G401 (cell line): ENCODE measurements at places on chromosomes 2 and 18. TPM values are rescaled to one million over a fixed set of nuclear protein-coding genes. Genes with fewer than 3 reads are reported as not detected.

FSIP2 gene
- not detected in 2 replicates for total RNA-seq

LYPD1 gene
- not detected in 2 replicates for total RNA-seq

MYO3B gene
- 7.8 and 11.9 TPM in 2 replicates for total RNA-seq

PPP3R1 gene
- total RNA-seq: 36.6 and 41.7 TPM in 2 replicates

CYRIA gene
- not detected in 2 replicates for total RNA-seq

EPB41L3 gene
- total RNA-seq: 0.07 TPM in 1 of 2 replicates, not detected in the other

AKAIN1 gene
- total RNA-seq: not detected in 2 replicates

TOGARAM2 gene
- total RNA-seq: 2.7 and 3.2 TPM in 2 replicates

SGPP2 gene
- not detected in 2 replicates for total RNA-seq

CFC1 gene
- total RNA-seq: not detected in 2 replicates

ALPG gene
- total RNA-seq: 203 and 218 TPM in 2 replicates

FHOD3 gene
- 0.03 TPM in 1 of 2 replicates, not detected in the other for total RNA-seq

TFCP2L1 gene
- total RNA-seq: 0.03 TPM in 1 of 2 replicates, not detected in the other

SLC4A3 gene
- 4.1 and 5.0 TPM in 2 replicates for total RNA-seq

CNDP1 gene
- not detected in 2 replicates for total RNA-seq

C2orf78 gene
- 0.07 TPM in 1 of 2 replicates, not detected in the other for total RNA-seq

ADAM23 gene
- 2.7 and 7.7 TPM in 2 replicates for total RNA-seq

ST8SIA5 gene
- total RNA-seq: not detected in 2 replicates

EFHD1 gene
- 2.4 and 4.2 TPM in 2 replicates for total RNA-seq

RGPD4 gene
- total RNA-seq: 0.03 TPM in 1 of 2 replicates, not detected in the other

COL6A3 gene
- 0.17 and 0.25 TPM in 2 replicates for total RNA-seq

MALL gene
- total RNA-seq: 0.92 and 1.5 TPM in 2 replicates

LRRC30 gene
- not detected in 2 replicates for total RNA-seq

ZNF521 gene
- total RNA-seq: 29.4 and 87.6 TPM in 2 replicates

ABCG8 gene
- not detected in 2 replicates for total RNA-seq

MDH1 gene
- 510 and 523 TPM in 2 replicates for total RNA-seq

PAX8 gene
- not detected in 2 replicates for total RNA-seq

DSG1 gene
- not detected in 2 replicates for total RNA-seq
